IPS DF 19.7 (cell line): ENCODE measurements at places on chromosomes 1 and 21.

DNA sequence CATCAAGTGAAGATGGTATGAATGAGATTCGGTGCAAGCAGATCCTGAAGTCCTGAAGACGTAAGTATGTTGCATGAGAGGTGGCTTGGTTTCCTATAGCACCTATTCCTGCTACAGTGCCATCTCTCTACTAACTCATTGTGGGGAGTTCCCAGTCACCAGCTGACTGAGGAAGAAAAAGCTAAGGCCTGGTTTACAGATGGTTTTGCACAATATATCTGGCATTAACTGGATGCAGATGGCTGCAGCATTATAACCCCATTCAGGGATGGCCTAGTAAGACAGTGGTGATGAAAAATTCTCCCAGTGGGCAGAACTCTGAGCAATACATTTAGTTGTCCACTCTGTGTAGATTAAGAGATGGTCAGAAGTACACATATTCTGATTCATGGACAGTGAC lies 36.7 kb downstream of the RTCA start:
- DNase-seq = no peak

DNA sequence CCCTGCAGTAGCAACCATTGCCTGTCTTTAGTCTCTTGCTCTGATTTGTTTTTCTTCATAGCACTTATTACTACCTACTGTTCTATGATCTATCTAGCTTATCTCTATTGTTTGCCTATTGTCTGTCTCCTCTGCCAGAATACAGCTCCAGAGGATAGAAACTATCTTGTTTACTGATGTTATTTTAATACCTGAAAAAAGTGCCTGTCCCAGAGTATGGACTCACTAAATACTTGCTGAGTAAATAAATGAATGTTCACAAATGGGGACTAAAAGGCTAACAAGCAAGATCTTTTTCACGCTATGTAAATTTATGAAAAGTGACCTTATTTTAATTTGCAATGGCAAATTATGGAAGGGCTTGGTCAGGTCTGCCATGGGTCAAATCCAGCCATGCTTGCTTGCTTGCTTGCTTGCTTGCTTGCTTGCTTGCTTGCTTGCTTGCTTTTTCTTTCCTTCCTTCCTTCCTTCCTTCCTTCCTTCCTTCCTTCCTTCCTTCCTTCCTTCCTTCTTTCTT lies 145.3 kb downstream of the TGFB2 start:
- DNase-seq = no peak

- no peak for DNase-seq
These were observed 24.7 kb upstream of the KDM4A start for GRCh38 chr1:43625063-43625780.

- DNase-seq = no peak
These were observed 427.0 kb downstream of the SMYD3 start for GRCh38 chr1:246080031-246080430.

GRCh38 chr1:25906644-25907300 lies 553 bp upstream of the STMN1 start:
- DNase-seq = no peak

DNA sequence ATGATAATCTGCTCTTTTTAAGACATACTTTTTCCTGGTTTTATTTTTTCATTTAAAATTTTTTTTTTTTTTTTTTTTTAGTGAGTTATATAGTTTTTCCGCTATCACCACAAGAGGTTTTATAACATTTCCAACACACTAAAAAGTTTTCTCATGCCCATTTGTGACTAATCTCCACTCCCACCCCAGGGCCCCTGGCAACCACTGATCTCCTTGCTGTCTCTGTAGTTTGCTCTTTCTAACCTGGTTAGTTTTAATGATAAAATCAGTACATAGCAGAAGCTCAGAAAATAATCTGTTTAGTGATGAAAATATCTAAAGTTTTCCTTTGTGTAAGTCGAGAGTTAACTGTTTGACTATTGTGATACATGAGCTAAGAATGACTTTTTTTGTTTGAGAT lies 41.8 kb downstream of the IARS2 start:
- no peak for DNase-seq

DNA sequence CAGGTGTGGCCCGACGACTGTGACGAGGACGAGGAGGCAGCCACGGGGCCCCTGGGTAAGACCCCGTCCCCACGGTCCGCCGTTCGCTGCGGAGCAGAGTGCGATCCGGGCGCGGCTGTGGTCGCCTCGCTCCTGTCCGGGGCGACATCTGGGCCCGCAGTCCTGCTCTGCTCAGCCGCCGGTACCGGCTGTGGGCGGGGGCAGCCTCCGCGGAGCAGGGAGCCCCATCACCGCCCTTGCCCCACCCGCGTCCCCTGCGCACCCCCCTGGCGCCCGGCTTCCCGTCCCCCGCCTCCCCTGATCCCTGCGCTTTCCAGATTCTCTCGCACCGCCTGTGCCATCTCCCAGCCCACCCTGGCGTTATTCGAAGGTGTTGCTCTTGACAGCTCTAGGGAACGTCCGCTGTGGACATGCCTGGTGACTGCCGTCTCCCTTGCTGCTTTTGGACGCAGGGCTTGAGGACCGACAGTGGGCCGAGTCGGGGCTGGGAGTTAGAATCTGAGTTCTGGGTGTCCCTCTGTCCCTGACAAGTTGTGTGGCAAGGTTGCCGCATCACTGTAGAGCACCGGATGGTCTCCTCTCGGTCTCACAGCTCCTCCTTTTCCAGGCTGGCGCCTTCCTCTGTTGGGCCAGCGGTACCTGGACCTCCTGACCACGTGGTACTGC lies 596 bp downstream of the TOR3A start:
- DNase-seq = no peak

GRCh38 chr1:155176544-155177071 lies 3.0 kb downstream of the TRIM46 start:
- DNase-seq = no peak

GRCh38 chr21:46621457-46622182 lies 13.9 kb upstream of the PRMT2 start:
- DNase-seq = no peak
